ENCODE measurements at places on chromosomes 1 and 21. TPM values are rescaled to one million over a fixed set of nuclear protein-coding genes. Genes with fewer than 3 reads are reported as not detected.

The CFHR1 gene
- not detected for total RNA-seq

The GPR3 gene
- 2.6 TPM for total RNA-seq

The MCOLN2 gene
- total RNA-seq: not detected

The CLDN17 gene
- not detected for total RNA-seq

The ADCY10 gene
- total RNA-seq: not detected

The ITLN2 gene
- not detected for total RNA-seq

The CLDN8 gene
- not detected for total RNA-seq

The CDK11B gene
- total RNA-seq: 24.1 TPM

The NBPF20 gene
- total RNA-seq: 0.39 TPM

The UBR4 gene
- 146 TPM for total RNA-seq

The IFI44L gene
- total RNA-seq: 1.6 TPM

The MAP10 gene
- not detected for total RNA-seq

The PRRX1 gene
- not detected for total RNA-seq

The FCRL1 gene
- total RNA-seq: 0.28 TPM

The PCSK9 gene
- 6.1 TPM for total RNA-seq

The NFASC gene
- total RNA-seq: not detected

The CFAP74 gene
- total RNA-seq: not detected

The AMY1B gene
- not detected for total RNA-seq

The ERICH3 gene
- total RNA-seq: not detected

The TNNI3K gene
- not detected for total RNA-seq

The FCRL6 gene
- not detected for total RNA-seq

The IL20 gene
- not detected for total RNA-seq

The ELF3 gene
- total RNA-seq: 1,050 TPM

The ZYG11A gene
- total RNA-seq: not detected

The RGS4 gene
- not detected for total RNA-seq

The S100A7A gene
- total RNA-seq: not detected

The RHD gene
- total RNA-seq: 0.66 TPM

The ERVH48-1 gene
- not detected for total RNA-seq

The PADI3 gene
- total RNA-seq: 0.15 TPM

The RIMKLA gene
- 1.6 TPM for total RNA-seq
